ENCODE measurements at places on chromosomes 3 and 15.

DNA sequence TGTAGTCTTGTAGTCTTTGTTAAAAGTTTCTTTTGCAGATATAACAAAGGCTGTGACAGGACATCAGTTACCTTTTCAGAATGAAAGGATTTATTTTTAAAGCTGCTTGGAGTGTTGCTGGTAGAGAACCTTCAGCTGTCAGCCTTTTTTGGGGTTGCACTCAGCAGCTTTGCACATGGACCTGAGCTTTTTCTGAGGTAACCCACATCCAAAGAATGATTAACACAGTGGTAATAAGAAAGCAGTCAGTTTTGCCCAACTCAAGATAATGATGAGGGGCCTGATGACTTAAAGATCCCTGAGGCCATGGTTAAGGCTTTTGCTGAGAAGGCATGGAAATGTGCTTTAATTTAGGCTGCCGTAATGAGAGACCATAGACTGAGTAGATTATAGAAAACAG is 1042.7 kb downstream of the PLOD2 start:
- DNase-seq, result no peak

- DNase-seq, result no peak
Observed at GRCh38 chr3:197181741-197182140, 116.7 kb downstream of the DLG1 start.

DNA sequence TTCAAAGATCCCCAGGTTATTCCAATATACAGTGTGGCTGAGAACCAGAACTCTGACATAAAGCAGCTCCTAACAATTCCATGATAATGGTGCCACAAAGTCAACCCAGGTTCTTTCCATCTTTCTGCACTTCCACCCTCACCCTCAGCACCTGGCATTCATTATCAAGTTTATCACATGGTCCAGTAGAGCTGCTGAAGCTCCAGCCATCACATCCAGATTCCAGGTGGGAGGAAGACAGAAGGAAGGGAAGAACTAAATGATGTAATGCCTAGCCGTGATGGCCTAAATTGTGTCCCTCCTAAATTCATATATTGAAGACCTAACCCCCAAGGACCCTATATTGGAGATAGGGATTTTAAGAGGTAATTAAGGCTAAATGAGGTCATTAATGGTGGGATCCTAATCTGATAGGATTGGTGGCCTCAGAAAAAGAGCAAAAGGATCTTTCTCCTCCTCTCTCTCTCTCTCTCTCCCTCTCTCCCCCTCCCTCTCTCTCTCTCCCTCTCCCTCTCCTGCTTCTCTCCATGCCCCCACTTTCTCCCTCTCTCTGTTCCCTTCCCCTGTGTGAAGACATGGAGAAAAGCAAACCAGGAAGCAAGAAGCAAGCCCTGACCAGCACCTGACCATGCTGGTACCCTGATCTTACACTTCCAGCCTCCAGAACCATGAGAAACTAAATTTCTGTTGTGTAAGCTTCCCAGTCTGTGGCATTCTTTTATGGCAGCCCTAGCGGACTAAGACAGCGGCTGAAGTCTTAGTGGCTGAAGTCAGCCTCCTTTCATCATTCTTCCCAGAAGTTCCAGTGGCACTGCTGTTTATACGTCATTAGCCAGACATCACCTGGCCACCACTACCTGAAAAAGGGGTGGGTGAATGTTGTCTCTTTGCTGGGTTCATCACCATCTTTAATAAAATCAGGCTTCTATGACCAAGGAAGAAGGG is 369.7 kb upstream of the PROK2 start:
- DNase-seq, result no peak

GRCh38 chr3:151306168-151306810 is 10.3 kb downstream of the GPR87 start:
- DNase-seq, result no peak

DNA sequence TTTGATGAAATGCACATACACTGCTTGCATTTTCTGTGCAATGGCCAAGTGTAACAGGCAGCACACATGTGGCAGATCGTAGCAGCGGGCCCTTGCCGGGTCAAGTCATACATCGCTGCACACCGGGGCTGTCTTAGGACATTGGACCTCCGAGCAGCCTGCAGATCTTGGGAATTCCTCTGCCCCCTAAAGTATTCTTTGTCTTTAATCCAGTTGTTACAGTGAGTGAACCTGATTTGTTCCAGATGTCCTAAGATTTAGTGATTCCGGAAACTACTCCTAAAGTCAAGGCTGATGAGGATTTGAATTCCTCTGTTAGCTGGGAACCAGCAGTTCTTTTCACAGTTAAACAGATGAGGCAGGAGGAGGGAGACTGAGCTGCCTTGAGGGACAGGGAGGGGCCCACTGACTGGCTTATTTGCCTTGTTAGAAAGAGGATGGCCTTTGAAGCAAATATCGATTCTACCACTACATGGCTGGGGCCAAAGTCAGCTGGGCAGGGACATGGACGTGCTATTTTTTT is 190.7 kb upstream of the CTDSPL start:
- no peak for DNase-seq

DNA sequence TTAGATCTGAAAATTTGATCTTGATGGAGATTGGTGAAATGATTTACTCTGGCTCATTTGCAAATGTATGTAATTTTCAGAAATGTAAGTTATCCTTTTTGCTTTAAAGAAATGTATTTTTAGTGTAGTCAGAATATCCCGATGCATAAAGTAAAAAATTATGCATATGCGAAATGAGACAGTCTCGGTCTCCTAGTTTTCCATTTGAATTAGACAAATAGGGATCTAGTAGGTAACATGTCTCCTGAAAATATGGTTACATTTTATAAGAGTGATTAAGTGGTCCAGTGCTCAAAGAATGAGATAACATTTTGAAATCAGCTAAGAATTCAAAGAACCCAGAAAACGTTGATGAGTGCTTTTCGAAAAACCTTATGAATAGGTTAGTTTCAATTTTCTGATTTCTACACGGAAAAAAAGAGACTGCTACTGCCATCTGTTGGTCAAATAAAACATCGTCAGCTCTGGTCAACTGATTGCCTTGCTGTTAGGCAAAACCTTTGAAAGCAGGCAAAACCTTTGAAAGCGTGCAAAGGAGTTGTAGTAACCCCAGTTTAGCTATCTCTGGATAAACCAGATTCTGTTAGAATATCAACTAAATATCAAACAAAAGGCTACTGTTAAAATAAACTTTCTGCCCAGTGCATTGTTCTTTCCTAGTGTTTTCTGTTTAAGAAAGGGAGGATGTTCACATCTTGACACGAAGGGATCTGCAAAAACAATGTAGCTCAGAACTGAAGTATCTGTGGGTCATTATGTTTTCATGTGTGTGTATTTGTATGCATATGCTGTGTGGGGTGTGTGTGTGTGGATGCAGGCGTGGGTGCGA is 59.3 kb upstream of the CHMP2B start:
- DNase-seq, result peak; percentile 10

- no peak for DNase-seq
Observed at GRCh38 chr15:65642594-65642993, 20.9 kb downstream of the SLC24A1 start.

DNA sequence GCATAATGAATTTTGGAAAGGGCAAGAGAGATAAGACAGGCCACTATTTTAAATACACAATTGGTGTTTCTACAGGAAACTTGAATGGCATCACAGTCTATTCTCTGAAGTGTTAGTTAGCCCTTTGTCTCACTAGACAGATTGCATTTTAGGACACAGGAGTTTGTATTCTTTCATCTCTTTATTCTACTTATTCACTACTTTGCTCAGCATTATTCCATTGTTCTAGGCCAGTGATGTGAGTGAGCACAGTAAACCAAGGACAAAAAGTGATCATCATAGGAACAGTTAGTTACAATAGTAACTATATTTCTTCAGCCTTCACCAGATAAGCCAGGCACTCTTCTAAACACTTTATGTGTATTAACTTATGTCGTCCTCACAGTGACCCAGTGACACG is 150.2 kb upstream of the SLCO3A1 start:
- no peak for DNase-seq

DNA sequence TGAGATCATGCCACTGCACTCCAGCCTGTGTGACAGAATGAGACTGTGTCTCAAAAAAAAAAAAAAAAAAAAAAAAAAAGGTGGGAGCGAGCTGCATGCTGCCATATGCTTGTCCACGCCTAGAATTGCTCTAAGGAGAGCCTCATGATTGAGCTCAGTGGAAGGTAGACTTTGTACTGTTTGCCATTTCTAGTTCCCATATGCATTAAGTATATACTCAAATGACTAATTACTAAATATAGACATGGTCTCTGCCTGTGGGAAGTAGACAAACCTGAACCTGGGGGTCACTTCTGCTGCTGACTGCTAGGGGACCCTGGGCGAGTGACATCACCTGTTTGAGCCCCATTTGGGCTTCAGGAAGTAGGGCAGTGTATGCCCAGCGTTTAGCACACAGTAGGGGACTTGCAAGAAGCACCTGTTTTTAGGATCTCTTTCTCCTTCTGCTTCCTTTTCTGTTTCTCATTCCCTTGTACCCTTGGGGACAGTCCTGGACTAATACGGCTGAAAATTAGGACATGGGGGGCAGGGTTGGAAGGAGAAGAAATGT is 27.2 kb downstream of the PRKCD start:
- no peak for DNase-seq

DNA sequence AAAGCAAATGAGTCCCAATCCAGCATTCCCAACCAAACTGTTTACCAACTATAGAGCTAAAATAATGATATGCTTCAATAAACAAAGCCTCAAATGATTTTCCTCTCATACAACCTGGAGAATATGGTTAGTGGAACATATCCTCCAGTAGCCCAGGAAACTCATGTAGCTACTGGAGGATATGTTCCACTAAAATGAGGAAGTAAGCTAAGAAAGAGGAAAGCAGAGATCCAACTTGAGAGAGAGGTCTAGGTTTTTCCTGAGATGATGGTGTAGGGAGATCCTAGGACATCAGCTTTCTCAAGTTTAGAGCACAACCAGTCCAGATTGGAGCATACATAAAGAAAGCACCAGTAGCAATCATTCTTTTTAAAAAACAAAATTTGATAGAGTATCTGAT is 44.6 kb upstream of the SLC4A7 start:
- no peak for DNase-seq

- DNase-seq, result no peak
Observed at GRCh38 chr15:25939122-25939521, 76.0 kb upstream of the ATP10A start.

DNA sequence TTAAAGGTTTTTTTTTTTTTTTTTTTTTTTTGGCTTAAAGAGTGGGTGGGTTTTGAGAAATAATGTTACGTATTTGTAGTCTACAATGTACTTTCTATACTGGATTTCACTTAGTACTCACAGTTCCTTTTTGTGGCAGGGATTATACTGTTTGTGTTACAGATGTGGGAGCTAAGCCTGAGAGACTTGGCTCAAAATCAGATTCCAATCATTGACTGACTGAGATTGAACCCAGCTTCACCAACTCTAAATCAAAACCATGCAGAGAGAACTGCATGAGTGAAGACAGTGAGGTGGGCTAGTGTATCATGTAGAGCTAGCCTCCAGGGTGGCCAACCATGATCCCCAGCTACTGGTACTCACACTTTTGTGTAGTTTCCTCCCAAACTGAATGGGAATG is 68.0 kb downstream of the TMEM108 start:
- DNase-seq, result no peak

GRCh38 chr3:101643861-101644613 is 32.9 kb downstream of the ZBTB11 start:
- DNase-seq, result peak; percentile 69

- DNase-seq, result peak; percentile 22
Observed at GRCh38 chr15:80404761-80405553, 775 bp downstream of the ARNT2 start.

DNA sequence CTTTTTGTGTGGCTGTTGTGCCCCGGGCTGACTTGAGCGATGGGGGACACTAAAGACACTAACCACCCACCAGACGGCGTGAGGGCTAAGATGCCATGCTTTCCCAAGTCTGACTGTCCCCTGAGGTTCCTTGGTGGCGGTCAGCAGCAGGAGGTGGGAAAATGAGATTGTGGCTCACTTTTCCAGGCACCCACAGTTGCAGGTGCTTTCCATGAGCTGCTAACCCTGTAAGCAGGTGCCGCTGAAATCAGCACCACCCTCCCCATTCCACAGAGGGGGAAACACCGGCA is 17.7 kb downstream of the PRR23E start:
- no peak for DNase-seq

DNA sequence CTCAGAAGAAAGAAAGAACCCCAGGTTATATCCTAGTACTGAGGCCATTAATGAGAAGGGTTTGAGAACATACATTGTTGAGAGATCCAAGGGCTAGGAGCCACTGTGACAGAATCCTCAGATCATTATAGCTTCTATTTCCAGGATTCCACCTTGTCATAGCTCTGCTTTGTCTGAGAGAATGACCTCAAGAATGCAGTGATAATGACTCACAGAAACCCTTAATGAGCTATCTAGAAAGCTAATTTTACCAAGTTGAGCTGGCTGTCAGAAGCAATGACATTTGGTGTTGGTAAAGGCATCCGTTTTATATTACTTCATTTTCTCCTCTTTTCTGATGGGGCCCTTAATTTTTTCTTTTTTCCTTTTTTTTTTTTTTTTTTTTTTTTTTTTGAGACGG is 10.9 kb downstream of the TRIP4 start:
- DNase-seq, result no peak

- no peak for DNase-seq
Observed at GRCh38 chr3:41417574-41417973, 218.3 kb downstream of the CTNNB1 start.

DNA sequence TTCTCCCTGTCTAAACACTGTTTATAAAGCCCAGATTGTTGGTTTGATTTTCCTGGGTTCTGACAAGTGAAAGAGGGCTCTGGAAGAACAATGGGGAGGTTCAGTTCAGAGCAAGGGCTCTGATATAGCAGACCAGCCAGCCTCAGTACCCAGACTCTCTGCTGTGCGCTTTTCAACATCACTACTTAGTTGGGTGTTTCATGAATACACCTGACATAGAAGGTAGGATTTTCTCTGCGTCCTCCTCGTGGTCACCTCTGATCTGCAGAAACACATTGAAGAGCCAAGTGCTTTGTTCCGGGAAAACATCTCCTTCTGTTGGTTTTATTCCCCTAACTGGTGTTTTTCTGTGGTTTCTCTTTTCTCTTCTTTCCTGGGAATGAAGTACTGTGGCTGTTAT is 99.5 kb downstream of the EPHB1 start:
- no peak for DNase-seq

DNA sequence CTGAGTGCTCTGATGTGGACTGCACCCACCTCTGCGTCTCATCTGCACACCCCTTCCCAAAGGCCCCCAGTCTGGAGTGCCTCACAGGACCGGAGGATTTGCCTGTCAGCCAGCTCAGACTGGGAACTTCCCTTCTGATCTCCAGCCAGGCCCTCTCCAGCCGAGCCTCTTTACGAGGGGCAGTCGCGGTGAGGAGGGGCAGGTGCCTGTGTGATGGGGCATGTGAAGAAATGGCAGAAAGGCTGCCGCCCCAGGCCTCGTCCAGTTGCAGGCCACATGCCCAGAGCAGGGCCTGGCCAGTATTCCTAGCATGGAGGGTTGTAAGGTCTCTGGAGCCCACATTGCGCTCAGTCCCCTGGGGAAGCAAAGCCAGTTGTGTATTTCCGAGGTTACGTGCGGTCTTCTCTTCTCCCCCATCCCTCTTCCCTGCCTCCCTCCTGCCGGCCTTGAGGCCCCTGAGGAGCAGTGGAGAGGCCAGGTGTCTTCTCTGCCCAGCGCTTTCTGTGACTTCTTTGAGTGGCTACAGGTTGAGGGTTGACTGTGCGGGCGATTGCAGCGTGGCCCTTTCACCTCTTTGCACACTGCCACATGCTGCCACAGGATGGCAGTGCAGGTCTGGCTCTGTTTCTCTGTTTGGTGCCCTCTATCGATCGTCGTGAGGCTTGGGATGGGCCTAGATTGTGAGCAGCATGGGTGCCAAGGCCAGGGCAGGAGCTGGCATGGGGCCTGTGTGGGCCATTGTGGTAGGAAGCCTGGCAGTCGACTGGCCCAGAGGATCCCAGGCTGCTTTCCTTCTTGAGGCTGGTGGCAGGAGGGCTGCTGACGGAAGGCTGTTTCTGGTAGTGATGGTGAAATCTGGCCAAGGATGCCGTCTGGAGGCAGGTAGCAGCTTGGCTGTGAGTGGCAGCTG is 5.3 kb downstream of the CLK3 start:
- DNase-seq, result peak; percentile 87

Data from activated CD4-positive, alpha-beta memory T cell treated with anti-CD3 and anti-CD28 coated beads for 36 hours (primary cell).